GF-D8 (cell line): ENCODE measurements at places on chromosomes 7 and 10.

DNA sequence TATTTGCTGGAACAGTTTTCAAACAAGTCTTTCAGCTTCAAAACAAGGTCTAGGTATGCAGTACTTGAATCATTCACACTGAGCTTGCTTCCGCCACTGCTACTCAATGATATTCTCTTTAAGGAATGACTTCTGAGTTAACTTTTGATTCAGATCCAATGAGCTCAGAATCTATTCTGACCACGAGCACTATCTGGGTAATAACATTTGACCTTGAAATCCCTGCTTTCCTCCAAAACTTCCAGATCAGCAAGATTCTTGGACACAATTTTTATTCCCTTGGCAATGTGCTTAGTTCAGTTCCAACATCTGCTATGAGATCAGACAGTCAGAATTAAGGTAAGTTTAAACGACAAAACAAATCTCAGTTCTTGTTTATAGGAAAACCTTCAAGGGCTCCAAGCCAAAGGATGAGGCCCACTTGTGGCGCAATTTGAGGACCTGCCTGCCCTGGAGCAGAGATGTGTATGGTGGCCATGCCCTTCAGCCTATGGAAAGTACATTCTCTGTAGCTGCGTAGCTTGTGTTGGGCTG is 87.2 kb downstream of the RNF216 start:
- no peak for DNase-seq

DNA sequence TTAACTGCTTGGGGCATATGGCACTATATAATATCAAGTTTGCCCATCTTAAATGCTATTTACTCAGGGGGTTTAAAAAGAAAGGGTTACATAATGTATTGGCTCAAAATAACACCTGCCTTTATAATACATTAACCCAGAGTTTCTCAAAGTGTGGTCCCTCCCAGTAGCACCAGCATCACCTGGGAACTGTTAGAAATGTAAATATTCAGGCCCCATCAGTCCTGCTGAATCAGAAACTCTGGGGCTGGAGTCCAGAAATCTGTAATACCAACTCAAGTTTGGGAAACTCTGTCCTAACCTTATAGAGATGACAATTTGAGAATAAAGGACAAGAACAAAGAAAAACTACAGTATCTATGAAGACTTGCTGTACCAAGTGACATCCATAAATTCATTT is 270.7 kb downstream of the PARD3 start:
- no peak for DNase-seq

DNA sequence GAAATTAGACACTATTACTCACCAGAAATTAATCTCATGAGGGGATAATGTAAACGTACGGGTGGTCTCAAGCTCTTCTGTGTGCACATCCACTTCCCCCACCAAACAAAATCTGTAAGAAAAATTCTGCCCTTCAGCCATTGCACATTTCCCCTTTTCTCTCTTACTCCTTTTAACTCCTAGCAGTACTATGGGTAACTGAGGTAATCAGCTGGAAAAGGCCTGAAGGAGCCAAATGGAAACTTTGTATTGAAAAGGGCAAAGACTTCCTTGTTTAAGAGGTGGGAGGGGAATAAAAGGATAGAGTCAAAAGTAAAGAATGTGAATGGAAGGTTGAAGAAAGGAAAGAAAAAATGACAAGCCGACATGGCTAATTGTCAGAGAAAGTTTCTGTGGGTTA is 273.8 kb downstream of the RNLS start:
- no peak for DNase-seq

DNA sequence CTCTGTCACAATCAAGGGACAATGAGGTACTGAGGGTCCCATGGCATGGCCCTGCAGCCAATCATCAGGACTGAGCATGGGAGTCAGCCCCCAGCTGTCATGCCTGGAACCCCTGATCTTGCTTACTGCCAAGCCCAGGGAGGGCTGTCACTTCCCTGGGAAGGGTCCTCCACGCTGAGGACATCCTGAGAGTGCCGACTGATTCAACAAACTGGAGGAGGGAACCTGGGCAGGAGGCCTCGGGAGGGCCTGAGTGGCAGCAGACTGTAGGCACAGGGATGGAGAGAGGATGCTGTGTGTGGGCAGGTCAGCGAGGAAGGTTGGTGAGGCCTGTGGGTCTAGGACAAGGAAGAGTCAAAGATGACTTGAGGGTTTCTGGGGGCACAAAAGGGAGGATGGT is 154.3 kb downstream of the ZNF248 start:
- no peak for DNase-seq

DNA sequence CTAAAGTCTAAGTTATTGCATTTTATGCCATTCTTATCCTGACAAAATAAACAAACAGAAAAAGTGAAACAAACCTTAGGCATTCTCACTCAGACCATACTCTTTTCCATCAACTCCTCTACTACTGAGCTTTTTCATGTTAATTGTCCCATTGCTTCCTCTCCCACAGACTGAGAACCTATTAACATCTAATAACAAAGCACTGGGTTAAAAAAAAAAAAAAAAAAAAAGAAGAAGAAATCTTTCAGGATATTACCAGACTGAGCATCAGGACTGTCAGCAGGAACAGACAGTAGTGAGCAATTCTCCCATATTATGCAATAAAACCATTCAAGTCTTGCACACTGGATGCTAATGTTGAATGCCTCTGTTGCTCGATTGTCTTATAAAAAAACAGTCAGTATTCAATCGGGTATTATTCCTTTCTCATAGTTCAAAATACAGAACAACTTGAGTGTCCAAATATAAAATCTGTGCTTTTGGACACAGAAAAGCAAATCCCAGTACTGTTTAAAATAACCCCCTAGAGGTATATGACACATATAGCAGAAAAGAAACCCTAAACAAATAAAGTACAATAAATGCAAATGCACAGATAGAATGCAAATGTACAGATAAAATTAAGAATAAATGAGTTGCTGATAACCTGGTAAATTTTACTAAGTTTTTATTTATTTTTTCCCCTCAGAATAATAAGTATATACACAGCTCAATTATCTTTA is 531.3 kb upstream of the LRRTM3 start:
- no peak for DNase-seq

- no peak for DNase-seq
Measured at GRCh38 chr10:128072046-128072445, 54.2 kb downstream of the MKI67 start.

DNA sequence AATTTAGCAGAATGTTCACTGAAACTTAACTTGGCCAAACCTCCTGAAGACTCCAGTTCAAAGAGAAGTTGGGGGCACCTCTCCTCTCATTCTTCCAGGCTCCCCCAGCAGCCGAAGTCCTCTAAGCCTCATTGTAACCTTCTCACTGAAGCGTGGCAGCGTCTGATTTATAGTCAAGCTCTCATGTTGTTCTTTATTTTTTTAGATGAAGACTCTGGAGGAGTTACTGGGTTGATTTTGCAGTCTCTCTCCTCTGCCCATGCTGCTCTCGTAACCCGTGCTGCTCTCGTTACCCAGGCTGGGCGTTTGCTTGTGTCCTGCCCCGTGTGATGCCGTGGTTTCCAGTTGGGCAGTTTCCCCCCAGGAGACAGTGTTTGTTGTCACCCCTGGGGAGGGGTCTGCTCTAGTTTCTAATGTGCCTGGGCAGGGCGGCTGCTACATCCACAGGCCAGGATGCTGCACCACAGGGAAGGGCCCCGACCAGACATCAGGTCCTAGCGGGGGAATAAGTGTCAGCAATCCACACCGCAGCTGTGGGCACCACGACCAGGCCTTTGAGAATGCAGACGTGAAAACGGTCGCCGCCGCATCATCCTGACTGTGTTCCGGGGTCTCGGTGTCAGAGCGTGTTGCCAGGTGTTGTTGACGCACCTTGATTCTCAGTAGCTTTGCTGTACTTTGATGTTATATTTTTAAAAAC is 65.2 kb downstream of the WDR37 start:
- DNase-seq, result no peak
